ENCODE measurements at places on chromosomes 1 and 21.
A peak's percentile ranks its signal among the peaks of the same experiment; 100 is the strongest.

- peak; percentile 50 for DNase-seq
Observed at GRCh38 chr1:209576392-209577197, 6.9 kb upstream of the CAMK1G start.

GRCh38 chr1:220007438-220007837, 38.9 kb downstream of the EPRS1 start:
- no peak for DNase-seq

DNA sequence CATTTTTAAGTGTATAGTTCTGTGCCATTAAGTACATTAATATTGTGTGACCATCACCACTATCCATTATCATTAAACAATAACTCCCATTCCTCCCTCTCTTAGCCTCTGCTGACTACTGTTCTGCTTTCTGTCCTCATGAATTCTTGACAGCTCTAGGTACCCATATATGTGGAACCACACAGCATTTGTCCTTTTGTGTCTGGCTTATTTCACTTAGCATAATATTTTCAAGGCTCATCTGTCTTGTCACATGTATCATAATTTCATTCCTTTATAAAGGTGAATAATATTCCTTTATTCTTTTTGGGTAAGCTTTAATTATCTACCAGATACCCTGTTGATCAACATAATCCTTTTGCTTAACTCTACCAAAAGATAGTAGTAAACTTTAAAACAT, 47.7 kb downstream of the SPEN start:
- DNase-seq, result no peak

GRCh38 chr1:179770887-179771502, 27.9 kb downstream of the FAM163A start:
- peak; percentile 43 for DNase-seq

DNA sequence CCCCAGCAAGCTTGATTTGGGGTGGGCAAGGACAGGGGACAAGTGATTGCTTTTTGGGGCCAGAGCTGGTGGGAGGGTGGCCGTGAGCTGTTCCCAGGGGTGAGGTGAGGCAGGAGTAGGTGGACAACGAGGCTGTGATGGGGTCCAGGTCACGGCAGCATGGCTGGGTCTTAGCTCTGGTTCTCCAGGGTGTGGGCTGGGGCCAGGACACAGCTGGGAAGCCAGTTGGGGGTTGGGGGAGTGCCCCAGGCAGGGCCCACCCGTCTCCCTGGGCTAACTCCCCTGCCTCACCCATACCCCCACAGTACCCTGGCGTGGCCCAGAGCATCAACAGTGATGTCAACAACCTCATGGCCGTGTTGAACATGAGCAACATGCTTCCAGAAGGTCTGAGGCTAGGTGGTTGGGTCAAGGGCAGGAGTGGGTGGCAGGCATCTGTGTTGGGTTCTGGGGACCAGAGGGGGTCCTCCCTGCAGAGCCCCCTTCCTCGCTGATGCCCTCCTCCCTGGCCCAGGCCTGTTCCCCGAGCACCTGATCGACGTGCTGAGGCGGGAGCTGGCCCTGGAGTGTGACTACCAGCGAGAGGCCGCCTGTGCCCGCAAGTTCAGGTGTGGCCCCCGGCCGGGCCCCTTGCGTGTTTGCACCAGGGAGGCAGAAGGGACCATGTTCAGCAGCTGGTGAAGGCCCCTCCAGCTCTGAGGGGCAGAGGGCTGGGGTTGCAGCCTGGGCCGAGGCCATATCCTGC, 43.3 kb downstream of the COQ8A start:
- no peak for DNase-seq

DNA sequence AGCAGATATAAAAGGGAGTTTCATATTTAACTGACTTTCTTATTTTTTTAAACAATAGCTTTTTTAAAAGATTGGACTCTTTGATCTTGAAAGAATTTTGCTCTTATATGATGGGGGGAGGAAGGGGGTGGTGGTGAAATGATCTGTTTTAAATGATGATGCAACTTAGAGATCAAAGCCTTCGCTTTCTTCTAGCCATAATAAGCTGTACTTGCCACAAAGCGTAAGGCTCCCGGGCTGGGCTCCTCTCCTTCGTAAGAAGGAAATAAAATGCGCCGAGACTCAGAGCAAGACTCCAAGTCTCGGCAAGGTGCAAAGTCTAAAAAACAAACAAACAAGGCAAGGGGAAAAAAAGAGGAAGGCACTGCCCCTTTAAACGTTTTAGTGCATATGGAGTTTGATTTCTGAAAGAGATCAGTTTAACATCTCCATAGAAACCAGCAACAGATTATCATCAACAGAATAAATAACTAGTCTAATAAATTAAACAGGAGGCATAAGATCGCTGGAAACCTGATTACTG, 3.3 kb downstream of the CASZ1 start:
- no peak for DNase-seq

DNA sequence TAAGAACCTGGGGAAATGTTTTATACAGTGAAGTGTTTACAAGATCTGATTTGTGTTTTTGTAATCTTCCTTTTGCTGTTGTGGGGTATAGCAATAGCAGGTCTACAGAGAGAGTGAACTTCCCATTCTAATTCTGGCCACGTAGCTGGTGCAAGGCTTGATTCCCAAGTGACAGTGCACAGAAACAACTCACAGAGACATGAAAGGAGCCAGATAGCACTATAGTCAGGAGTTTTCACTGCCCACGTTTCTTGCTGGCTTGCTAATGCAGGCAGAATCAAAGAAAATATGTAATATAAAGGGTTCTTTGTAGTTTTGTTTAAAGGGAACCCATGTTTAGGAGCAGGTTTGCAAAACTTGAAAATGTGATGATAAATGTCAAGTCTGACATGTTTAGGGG, 170.9 kb upstream of the IVNS1ABP start:
- no peak for DNase-seq

GRCh38 chr1:1979482-1980165, 24.0 kb downstream of the CFAP74 start:
- DNase-seq, result no peak

DNA sequence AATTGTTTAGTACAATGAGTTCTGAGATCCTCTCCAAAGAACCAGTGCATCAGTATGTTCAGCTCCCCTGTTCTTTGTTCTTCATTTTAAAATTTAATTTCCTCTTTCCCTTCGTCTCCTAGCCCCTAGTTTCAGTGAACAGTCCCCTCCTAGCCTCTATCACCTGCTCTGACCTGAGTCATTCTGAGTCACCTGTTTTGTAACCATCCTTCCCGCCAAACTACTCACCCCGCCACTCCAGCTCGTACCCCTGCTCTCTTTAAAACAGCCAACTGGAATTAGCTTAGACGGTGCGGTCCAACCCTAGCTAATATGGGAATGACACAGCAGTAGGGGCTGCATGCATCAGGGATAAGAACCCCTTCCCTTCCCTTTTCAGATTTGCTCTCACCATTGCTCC, 16.8 kb upstream of the ERVH48-1 start:
- DNase-seq, result no peak

DNA sequence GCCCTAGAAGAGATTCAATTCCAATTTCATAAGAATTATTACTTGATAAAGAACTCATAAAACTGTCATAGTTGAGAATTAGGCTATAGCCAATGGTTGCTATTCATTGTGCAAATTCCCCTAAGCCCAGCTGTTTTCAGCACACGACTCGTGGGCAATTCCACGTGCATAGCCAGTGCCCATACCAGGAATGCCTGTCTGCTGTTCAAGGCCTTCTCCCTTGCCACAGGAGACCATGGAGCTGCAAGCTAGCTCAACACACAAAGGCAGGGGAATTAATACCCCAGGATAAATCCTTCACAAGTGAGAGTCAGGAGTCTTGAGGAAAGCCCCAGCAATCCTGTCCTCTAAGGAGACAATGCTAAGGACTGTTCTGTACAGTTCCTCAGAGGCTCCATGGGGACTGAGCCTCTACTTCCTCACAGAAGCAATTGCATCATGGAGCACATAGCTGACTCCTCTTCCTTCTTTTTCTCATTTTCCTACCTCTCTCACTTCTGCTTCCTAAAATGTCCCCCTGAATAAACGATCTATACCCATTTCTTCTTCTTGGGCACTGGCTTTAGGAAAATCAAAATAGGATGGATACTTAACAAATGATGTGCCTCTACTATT, 19.1 kb upstream of the CHRM3 start:
- no peak for DNase-seq

GRCh38 chr1:167705250-167705649, 16.5 kb upstream of the MPZL1 start:
- DNase-seq, result no peak

DNA sequence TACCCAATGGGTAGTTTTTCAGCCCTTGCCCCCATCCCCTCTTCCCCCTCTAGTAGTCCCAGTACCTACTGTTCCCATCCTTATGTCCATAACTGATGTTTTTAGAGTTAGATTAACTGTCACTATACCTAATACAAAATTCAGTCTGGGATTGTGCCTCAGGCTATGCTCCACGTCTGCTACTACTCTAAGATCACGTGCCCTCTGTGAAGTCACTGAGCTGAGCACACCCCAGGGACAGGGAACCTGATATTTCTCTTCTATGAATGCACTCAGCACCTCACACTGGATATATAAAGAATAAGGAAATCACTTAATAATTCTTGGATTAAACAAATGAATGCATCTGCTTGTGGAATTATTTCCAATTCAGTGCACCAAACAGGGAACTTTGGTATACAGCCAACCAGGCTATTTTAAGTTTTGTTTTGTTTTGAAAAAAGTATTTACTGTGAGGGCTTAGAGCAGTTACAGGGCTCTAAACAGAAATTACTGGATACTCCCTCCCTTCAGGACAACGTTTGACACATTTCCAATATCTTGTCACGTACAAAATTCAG, 307.9 kb downstream of the SMYD3 start:
- no peak for DNase-seq

GRCh38 chr1:34786521-34787325, 5.7 kb downstream of the GJB3 start:
- peak; percentile 75 for DNase-seq

GRCh38 chr1:22830041-22830566, 119.5 kb downstream of the EPHB2 start:
- DNase-seq, result no peak

- no peak for DNase-seq
Observed at GRCh38 chr1:164310166-164310565, 248.8 kb upstream of the PBX1 start.

DNA sequence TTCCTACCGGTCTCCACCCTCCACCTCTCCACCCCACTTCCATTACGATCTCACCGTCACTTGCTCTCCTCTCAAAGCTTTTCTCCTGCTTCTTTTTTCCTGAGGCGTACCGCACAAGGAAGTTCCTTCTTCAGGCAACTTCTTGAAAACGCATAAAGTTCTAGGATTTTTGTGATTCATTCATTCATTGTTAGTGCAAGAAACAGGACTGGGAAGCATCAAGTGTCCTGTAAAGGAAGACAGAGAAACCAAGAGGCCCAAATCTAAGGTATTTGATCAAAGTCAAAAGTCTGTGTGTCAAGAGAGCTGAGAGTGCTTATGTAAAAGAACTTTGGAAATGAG, 1.3 kb upstream of the RCC2 start:
- DNase-seq, result no peak

GRCh38 chr21:34671891-34672290, 3.1 kb downstream of the CLIC6 start:
- no peak for DNase-seq

DNA sequence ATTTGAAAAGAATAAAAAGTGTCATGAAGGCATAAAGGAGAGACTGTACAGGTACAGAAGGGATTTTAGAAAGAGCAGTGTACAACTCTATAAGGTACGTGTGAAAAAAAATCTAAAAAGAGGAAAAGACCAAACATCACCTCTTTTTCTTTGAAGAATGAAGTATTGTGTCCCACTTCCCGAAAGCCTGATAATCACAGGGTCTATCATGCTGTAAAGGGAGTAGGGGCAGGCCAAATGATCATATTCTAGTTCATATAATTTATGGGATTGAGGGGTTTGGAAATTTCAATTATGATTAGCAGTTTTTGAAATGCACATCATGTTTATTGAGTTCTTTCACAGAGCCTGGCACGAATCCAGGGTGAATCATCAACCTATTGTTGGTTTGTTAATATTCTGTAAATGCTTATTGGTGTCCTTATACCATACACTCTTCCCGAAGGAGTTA, 910 bp upstream of the RERE start:
- peak; percentile 90 for DNase-seq

GRCh38 chr1:116165572-116165971, 54.4 kb downstream of the MAB21L3 start:
- DNase-seq, result no peak

DNA sequence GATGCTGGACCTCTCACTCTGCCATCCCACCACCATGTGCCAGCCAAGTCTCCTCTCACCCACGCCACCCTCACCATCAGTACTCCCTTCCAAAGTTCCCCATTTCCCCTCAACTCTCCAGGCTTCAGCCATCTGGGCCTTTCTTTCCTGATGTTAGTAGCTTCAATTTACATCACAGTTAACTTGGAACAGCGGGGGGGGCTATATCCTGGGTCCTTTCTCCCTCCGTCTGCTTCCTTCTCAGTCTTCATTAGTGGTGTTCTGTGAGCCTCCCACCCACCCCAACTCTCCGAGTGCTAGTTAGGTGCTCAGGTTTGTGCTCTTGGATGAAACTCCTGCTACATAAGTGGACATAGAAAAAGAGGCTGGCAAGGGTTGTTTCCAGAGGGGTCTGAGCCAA, 31.9 kb downstream of the KCNC4 start:
- DNase-seq, result no peak

GRCh38 chr1:78029793-78030192, 16.0 kb upstream of the GIPC2 start:
- no peak for DNase-seq

DNA sequence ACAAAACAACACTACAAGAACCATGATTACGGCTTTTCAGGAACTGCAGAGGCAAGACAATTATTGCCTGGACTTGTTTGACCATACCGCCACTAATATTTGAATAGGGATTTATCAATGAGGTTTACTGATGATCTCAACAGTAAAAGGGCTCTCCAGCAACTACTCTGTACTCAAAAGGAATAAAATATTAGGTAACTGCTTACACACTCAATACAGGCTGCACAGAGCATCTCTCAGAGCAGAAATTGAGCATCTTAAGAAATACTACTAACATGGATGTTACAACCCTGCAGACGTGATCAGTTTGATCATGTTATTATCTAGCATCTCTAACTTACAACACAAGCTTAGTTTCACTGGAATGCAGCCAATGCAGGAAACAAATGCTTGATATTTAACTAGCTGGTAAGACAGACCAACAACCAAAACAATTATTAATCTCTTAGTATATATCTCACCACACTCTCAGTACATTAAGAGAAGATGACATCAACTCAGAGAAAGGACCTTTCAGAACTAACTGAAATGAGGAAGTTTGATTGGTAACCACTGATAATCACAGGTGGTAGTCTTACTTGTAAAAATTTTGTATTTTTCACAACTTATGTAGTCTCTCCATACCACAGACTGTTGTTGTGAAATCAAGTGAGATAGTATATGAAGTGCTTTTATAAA, 52.2 kb downstream of the PUM1 start:
- no peak for DNase-seq

GRCh38 chr1:74502432-74502831, 10.0 kb downstream of the LRRC53 start:
- no peak for DNase-seq

DNA sequence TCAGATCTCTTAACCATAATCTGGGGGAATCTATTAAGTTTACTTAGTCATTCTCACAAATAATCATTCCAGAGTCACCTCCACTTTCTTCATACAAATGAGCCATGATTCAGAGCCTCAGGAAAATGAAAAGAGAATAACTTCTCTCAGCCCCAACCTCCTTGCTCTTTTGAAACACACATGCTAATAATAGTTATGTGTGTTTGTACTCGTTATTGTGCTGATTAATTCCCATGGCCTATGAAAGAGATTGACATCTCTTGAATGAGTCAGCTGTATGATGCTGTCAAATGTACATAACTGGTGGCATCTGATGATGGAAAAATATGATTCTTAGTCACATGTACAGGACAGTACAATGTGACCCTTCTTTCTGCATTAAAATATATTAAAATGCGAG, 41.5 kb downstream of the DTL start:
- no peak for DNase-seq

- DNase-seq, result no peak
Observed at GRCh38 chr1:230140221-230141020, 73.4 kb downstream of the GALNT2 start.
